ENCODE measurements at places on chromosomes 6 and 20.

DNA sequence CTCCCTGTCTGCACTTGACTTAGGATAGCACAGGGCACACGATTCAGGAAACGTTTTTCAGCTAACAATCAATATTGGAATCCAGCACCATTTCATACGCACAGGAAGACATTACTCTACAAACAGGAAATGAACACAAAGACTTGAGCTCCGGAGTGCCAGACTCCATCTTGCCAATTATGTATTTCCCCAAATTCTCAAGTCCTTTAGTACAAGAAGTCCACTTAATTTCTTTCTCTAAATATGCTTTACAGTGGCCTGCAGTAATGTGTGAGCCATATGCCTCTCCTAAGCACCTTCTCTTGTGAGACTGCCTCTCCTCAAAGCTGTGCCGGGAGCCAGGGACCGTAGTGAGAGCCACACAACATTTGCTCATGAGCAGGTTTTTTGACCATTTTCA, 168.2 kb downstream of the THBS2 start:
- DNase-seq: no peak

DNA sequence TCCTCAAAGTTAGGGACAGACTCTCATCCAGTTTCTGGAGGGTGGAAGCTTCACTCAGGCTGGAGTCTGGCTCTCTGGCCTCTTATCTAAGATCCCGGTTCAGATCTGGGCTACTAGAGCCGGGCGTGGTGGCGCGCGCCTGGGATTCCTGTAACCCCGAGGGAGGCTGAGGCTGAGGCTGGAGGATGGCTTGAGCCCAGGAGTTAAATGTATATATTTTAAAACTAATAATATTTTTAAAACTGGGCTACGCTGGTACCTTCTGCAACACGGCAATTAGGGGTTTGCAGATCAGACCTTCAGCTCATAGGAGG, 710 bp upstream of the ZNF343 start:
- DNase-seq: no peak

DNA sequence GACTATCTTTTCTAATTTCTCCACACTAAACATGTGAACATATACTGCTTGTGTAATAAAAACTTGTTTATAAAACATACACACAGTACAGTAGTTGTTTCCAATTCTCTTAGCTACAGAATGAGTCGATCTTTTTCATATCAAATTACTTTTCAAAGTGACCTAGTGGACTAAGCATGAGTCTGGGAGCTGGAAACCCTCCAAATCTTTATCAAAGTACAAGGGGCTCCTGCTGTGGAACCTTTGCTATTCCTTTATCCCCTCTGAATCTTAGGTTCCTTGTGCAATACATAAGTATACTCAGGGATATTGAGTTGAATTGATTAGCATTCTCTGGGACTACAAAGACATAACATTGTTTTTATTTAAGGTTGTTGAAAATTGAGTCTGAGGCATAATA, 48.7 kb upstream of the TAB2 start:
- DNase-seq: no peak

DNA sequence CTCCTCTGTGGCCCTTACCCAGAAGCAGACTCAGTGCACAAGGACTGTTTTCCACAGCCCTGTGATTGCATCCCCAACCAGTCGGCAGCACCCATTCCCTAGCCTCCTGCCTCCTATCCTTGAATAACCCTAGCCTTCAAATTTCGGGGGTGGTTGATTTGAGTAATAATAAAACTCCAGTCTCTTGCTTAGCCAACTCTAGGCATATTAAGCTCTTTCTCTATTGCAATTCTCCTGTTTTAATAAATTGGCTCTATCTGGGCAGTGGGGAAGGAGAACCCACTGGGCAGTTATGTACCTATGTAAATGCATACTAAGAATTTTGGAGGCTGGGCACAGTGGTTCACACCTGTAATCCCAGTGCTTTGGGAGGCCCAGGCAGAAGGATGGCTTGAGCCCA, 70.6 kb upstream of the ZMYND8 start:
- no peak for DNase-seq

GRCh38 chr6:87825821-87826221, 123.8 kb upstream of the AKIRIN2 start:
- DNase-seq: no peak

DNA sequence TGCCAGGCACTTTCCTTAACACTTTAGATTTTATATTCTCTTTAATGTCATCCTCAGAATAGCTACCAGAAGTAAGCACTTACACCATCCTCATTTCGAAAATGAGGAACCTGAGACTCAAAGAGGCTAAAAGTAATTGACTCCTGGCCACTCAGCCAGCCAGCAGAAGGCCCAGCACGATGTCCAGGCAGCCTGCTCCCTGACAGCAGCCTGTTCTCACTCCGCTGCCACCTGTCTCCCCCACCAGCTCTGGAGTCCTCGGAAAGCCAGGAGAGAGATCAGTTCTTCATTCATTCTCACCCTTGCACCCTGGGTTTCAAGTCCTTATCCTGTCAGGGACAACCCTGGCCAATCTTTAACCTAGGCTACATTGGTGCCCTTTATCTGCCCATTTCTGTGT, 174.0 kb downstream of the SASH1 start:
- no peak for DNase-seq

- DNase-seq: no peak
Observed at GRCh38 chr6:69673298-69673697, 123.5 kb downstream of the LMBRD1 start.

DNA sequence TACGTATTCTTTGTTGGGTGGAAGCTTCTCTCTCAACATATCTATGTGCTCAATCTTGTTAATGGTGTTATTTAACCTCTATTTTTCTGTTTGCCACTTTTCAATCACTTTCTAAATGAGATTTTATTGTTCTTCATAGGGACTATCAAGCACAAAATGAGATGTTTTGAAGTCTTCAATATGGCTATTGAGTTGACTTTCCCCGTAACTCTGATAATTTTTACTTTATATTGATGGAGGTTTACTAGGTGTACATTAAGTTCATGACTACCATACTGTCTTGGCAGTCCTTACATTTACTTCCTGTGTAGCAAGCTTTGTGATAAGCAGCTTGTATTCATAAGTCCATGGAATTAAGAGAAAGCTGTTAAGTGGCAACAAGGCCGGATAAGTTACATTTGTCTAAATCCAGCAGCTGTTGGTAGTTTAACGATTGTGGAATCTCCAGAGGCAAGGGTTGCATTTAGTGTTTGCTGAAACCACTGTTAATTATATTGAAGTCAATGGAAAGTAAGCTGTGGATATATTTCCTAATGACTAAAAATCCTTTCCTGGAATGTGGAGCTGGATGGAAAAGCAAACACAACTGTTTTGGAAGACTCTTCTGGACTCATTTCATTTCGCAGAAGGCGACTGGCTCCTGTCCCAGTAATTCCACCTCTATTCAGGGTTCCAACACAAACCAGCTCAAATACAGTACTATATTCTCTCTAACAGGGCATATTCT, 57.3 kb upstream of the SMIM29 start:
- DNase-seq: no peak

GRCh38 chr6:51261691-51262090, 443.0 kb downstream of the TFAP2B start:
- DNase-seq: no peak

GRCh38 chr6:43515808-43516207, 918 bp downstream of the YIPF3 start:
- DNase-seq: no peak

DNA sequence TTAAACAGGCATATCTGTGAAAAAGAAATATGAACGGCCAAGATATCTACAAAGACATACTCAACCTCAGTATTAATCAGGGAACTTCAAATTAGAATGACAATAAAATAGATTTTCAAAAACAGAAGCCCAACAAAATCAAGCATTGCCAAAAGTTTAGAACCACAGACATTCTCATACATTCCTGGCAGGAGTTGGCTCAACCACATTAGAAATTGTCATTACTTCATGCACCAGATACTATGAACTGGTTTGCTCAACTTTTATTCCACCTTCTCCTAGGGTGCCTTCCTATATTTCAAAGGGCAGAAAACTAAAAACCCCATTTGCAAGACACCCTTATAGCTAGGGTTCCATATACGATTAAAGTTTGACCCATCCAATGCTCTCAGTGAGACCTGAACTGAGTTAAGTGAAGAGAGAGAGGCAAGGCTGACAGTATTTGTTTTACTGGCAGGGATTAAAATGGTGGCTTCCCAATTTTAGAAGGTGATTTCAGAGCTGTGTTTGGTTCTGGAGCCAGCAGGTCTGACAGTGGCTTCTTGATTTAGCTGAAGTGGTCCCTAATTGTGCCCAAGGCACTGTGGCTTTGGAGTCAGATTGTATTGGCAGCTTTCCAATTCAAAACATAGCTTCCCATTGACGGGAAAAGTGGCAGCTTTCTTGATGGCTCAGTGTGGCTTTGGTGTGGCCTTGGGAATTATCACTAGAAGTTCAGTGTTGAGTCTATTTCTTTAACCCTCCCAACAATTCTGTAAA, 77.1 kb upstream of the CDYL start:
- no peak for DNase-seq

- DNase-seq: no peak
Observed at GRCh38 chr6:120122401-120122800, 772.8 kb upstream of the MAN1A1 start.

GRCh38 chr6:34063651-34064050, 82.2 kb downstream of the GRM4 start:
- no peak for DNase-seq

- no peak for DNase-seq
Observed at GRCh38 chr6:3368685-3369084, 88.2 kb downstream of the SLC22A23 start.

GRCh38 chr6:20169786-20170185, 42.5 kb downstream of the MBOAT1 start:
- no peak for DNase-seq

DNA sequence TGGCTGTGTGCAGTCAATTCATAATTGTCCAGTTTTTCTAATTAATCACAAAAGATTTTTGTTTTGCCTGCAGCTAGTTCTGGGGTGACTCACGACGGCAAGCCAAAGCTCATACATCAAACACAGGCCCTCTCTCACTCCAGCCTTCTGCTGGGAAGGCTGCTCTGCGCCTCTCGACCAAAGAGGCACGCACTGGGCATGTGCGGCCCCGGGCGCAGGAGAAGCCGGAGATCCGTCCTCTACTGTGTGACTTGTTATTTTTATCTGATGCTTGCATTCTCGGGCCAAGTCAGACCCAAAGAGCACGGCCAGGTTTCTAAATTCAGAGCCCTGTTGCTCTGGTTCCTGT, 98.5 kb downstream of the TFAP2A start:
- no peak for DNase-seq

DNA sequence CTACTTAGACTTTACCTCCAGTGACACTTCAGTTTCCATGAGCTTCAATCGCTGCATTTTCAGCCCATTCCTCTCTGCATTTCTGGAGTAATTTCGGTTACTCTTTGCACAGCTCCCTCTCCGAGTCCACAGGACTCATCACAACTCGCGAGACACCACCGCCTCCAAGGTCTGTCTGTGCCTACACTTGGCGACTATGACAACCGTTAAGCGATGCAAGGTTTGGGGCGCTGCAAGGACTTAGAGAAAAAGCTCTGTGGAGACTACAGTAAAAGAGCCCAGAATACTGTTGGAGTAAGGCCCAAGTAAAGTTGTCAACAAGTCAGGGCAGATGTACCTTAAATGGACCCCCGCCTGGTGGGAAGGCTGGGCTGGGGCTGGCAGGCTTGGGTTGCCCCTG, 95.7 kb upstream of the RPS6KA2 start:
- DNase-seq: no peak

DNA sequence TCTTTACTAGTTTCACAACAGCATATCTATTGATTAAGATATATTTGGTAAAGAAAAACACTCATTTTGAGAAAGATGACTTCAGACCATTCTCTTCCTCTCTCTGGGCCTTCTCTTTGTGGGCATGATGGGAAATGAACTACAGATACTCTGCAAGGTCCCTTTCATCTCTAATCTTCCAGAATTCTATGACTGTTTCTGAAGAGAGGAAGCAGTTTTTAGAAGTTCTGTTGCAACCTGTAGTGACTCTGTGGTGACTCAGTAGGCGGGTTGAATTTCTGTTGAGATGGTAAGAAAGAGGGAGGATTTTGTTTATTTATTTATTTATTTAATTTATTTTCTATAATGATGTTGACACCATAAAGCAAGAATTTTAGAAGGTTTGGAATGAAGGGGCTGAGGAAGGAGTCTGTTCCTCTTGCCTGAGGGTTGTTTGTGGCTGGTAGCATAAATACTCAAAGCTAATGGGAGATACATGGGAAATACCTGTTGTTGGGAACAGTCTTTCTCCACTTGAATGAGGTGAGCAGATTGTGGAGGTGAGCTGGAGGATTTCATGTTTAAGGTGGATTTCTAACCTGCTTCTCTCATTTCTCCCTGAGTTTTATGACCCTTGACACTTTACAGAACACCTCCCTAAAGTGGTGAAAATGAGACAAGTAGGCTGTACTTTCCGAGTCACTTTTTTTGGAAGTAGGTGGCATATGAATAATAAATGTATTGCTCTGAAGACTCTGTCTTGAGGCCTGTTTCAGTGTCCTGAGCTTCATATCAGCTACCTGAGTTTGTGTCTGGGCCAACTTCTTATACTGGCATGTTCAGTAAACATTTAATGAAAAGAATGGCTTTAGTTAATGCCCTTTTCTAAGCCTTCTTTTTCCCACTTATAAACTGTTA, 15.0 kb downstream of the ACSS2 start:
- DNase-seq: no peak

- DNase-seq: no peak
Observed at GRCh38 chr20:33790566-33790965, 20.6 kb upstream of the CHMP4B start.

DNA sequence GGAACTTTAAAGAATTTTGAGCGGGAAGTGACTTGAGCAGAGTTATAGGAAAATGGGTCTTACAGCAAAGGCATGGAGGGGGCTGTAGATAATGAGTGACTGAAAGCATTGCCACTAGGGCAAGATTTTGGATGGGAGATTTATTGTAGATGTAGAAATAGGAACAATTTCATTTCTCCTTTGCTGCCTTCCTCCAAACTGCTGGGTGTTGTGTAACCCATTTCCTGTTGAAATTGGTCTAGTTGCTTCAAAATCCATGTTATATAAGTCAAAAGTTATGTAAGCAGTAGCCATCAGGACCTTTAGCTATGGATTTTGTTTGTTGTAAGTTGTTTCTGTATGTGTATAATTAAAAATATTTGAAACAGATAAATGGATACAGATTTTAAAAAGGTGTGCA, 11.1 kb downstream of the YWHAB start:
- no peak for DNase-seq

GRCh38 chr6:155881826-155882526, 426.3 kb upstream of the NOX3 start:
- no peak for DNase-seq

DNA sequence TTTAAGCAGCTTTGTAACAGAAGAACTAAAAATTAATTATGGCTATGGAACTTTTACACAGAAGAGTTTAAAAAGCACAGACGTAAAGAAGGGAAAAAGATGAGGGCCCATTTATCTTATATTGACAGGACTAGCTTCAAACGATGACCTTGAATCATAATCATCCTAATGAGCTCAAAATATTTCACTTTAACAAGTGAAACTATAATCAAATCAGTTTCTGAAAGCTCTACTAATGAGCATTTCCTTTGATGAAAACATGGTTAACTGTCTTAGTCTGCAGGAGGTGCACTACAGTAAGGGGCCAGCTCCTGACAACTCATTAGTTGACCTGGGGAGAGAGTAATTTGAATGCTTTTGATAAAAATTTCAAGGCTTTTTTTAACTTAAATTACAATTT, 228.0 kb upstream of the DEFB112 start:
- DNase-seq: no peak

- DNase-seq: no peak
Observed at GRCh38 chr6:134995536-134995935, 45.6 kb upstream of the ALDH8A1 start.
